ENCODE measurements at places on chromosomes 3 and 15.

DNA sequence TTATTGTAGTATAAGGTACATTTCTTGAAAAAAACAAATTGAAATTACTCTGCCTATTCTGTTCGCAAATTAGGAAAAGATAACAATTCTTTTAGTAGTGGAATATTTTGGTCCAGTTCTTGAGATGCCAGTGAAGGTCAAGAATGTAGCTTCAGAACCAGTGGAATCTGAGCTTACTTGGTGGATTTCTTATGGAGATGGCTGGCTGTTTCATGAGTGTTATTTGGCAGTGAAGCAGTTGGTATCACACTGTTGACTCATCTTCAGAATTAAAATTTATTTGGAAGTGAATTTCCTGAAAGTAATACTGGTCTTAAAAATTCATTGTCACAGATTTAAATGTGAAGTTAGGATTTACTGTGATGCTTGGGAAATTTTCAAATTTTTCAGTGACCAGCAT lies 19.1 kb downstream of the RNF13 start:
- no peak for DNase-seq

DNA sequence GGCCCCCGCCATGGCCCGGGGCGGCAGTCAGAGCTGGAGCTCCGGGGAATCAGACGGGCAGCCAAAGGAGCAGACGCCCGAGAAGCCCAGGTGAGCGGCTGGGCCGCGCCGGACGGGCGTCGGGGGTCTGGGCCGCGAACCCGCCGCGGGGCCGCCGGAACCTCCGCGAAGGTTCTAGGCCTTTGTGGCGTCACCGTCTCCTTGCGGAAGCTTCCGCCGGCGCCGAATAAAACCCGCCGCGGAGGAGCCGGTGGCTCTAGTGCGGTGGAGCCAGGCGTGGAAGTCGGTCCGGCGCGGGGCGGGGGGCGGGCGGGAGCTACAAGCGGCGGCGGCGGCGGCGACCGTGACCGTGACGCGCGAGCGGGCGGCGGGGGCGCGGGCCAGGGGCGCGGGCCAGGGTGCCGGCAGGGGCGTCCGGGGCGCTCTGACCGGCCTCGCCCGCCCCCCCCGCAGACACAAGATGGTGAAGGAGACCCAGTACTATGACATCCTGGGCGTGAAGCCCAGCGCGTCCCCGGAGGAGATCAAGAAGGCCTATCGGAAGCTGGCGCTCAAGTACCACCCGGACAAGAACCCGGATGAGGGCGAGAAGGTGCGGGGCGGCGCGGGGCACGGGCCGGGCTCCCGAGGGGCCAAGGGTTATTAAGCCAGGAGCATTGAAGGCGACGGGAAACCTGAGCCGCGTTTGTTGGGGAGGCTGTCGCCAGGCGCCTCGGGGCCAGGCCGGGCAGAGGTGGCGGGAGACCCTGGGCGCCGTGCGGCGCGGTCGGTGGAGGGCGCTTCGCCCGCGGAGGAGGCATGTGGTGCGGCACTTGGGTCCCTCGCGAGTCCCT lies at the start of gene DNAJA4:
TSS of gene DNAJA4 (plus strand) at position 259 of the 833 bp plus-strand sequence. CDS start at position 461, 202 bp downstream.
- DNase-seq: no peak

DNA sequence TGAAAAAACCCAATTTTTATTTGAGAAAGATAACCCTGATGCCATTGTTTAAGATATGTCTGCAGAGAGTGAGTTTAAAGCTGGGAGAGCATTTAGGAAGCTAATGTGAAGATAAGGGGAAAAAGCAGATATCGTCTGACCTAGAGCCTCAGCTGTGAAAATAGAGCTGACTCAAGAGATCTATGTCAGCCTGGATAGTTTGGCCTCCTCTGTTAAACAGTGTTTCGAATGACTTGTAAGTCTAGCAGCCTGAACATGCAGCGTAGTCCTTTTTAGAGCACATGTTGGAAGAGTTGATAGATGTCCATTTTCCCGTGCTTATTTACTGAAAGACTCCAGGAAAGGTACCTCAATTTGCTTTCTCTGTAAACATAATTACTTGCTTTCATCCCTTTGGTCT lies 48.1 kb downstream of the ALCAM start:
- DNase-seq: no peak

DNA sequence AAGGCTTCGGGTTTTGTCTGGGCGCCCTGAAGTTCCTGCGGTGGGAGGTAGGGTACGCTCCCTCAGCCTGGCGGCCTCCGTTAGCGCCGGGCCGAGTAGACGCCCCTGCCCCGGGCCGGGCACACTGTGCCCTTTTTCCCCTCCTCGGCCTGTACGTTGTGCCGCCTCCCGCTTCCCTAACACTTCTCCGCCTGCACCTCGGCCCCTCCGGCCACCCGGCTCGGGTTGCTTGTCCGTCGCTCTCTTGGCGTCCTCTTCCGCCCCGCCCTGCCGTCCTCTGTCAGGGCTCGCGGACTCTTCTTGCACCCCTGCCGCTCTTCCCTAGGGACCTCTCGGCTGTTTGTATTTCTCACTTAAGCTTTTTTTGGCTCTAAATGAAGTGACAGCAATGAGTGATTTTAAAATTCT lies 384 bp downstream of the KNL1 start:
- peak; percentile 60 for DNase-seq

- no peak for DNase-seq
Measured at GRCh38 chr15:76070921-76071635, 11.3 kb downstream of the TMEM266 start.

- peak; percentile 64 for DNase-seq
Measured at GRCh38 chr15:42385206-42385979, 26.1 kb downstream of the CAPN3 start.

DNA sequence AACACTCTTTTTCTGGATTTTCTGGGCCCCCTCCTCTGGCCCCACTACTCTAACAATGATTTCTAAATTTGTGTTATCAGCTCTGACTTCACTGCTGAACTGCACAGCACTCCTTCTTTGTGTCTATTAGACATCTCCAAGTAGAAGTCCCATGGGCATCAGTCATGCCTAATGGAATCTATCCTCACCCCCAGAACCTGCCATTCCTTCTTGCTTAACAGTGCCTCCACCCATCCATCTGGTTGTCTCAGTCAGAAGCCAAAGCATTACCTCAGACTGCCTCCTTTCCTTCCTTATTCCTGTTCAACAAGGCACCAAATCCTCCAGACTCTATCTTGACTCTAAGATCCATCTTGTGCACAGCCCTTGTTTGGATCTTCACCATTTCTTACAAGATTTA lies 36.2 kb downstream of the SSR3 start:
- no peak for DNase-seq

- no peak for DNase-seq
Measured at GRCh38 chr15:85045615-85046014, 64.0 kb downstream of the PDE8A start.

DNA sequence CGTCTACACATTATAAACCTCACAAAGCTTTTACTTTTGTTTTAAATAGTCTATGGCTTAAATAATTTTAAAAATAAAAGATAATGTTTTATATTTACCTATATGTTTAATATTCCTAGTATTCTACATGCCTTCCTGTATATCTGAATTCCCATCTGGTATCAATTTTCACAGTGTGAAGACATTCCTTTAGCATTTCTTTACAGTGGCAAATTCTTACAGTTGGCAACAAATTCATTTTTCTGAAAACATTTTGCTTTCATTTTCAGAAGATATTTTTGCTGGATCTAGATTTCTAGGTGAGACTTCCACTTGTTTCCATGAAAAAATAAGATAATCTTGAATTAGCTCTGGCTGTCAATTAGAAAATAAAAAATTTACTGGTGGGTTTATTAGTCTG lies 471.4 kb upstream of the NAALADL2 start:
- DNase-seq: no peak

DNA sequence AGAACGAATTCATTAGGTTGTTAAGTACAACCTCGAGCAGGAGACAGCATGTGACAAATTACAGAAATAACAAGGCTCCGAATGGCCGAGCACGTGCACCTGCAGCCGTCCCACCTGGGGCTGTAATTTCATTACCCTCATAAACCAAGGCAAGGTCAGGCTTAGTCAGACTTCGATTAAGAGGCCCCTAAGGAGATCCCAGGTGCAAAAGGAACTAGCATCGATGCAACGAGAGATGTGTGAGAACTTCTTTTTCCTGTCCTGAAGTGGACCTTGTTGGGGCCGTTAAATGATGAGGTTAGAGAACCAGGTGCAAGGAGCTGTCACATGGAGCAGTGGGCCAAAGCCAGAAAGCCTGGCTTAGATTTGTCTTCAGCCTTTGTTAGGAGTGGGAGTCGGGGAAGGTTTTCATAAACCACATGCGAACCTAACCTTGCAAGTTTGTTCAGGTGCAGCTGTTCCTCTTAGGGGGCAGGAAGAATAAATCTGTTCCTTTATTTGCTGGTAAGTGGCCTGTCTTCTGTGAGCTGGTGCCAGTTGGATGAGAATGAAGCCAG lies 559.9 kb upstream of the MCTP2 start:
- no peak for DNase-seq

DNA sequence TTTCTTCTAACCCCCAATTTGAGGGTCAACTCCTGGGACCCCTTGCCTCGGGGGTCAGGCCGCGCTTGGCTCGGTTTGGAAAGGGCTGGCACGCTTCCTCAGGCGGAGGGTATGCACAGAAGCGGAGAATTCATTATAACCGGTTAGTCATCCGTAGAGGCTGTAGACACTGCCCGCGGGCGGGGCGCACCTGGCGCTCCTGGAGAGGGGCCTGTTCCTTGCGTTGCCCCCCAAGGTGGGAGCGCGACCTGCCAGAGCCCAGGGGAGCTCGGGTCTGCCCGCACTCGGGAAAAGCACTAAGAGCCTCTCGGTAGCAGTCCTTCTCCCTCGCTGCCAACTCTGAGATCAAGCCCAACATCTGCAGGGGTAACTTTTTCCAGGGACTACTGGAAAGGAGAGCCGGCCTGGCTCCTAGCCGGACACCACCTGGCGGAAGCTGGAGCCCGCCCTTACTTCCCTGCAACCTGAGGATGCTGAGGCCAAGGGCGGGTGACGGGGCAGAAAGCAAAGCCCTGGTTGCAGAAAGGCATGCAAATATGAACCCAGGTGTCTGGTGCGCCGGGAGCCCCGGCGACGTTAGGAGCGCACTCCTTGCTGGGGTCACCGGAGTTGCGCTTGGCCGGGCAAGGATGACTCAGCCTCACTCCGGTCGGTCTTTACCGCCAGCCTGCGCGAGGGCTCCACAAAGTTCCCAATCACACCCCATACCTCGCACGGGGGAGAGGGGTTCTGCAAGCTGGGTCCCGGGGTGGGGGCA lies 1.5 kb upstream of the CACNA2D3 start:
- no peak for DNase-seq

- no peak for DNase-seq
Measured at GRCh38 chr3:156400735-156401134, 154.2 kb downstream of the SSR3 start.

DNA sequence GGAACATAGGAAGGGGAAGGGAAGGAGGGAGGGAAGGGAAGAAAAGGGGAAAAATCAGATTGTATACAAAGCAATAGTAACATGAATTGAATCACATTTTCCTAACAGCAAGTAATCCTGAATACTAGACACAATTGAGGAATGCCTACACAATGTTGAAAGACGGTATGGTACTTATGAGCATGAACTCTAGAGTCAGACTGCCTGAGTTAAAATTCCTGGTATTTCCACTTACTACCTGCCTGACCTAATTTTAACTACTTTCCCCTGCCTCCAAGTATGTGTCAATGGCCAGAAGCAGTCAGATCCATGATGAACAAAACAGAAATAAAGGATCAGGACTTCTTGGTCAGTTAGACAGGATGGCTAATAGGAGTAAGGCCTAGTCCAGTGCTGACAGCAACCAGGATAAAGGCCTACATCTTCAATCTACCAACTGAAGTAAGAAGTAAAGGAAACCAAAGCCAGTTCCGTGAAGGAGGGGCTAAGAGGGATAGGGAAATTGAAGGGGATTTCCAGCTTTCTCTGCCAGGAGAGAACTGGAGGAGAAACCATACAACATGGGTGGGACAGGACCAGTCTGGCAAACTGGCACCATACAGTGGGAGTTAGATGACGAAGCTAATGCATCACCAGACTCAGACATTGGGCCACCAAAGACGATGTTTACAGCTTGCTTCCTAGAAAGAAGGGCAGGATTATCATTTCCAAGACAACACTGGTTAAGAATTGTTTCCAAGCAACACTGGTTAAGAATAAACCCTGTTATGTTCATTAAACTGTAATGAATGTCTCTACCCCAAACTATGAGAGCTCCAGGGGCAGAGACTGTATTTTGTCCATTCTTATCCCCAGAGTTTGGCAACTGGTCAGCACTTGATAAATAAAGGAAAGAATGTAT lies 151.6 kb upstream of the UBE2E2 start:
- DNase-seq: no peak

DNA sequence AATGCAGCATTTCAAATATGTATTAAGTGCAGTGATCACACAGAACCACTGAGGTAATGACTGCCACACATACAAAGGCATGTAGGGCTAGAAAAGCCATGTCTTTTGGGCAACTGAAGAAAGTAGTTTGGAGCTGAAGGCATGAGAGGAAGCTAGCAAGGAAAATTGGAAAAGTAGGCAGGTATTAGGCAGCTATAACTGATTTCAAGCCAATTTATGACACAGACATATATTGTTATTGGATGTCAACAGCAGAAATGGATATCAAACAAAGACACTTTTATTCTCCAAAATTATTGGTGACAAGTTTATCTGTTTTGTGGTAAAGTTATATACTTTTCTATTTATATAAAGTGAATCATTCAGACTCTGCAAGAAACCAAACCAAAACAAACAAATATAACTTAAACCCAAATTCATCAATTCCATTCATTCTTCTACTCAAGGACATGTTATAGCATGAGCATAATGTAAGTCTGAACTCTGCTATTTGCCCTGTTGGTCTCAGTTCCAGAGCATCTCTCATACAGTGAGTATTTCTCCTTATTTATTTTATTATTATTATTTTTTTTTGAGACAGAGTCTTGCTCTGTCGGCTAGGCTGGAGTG lies 307.4 kb upstream of the COL8A1 start:
- no peak for DNase-seq

DNA sequence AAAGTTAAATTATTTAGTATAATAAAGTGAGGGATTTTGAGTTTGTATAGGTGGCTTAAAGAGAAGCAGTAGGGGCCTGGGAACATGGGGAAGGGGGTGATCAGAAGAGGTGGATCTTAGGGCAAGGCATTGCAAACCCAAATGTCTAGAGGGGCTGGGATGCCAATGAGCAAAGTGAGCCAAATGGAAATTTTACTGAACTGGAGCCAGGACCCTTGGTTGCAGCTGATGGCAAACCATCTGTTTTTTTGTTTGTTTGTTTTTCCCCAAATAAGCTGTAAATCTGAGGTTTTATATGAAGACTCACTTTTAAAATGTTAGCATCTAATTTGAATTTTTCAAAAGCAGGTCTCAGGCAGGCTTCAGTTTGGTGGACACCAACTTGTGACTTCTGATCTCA lies 14.8 kb upstream of the PARP14 start:
- DNase-seq: no peak

Measured in AML-193 (cell line).